Mucosa of gallbladder (tissue), 1 donor: ENCODE measurements at places on chromosomes 1 and 21. TPM values are rescaled to one million over a fixed set of nuclear protein-coding genes. Genes with fewer than 3 reads are reported as not detected.

DNA sequence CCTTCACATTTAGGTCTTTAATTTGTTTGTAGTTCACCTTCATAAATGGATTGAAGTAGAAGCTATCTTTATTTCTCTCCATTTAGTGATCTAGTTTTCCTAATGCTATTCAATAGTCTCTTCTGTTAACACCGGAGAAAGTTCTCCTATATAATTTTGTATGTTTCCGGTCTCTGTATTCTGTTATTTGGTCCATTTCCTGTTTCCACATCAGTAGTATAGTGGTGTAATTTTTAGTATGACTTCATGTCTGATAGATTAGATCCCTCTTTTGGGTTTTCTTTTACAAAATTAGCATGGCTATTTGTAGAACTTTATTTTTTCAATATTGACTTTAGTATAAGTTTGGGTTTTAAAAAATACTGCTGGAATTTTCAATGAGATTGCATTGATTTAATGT lies 41.6 kb upstream of the PKP1 start:
- DNase-seq, result no peak

- DNase-seq, result no peak
Measured at GRCh38 chr1:172551279-172551678, 18.3 kb downstream of the SUCO start.

DNA sequence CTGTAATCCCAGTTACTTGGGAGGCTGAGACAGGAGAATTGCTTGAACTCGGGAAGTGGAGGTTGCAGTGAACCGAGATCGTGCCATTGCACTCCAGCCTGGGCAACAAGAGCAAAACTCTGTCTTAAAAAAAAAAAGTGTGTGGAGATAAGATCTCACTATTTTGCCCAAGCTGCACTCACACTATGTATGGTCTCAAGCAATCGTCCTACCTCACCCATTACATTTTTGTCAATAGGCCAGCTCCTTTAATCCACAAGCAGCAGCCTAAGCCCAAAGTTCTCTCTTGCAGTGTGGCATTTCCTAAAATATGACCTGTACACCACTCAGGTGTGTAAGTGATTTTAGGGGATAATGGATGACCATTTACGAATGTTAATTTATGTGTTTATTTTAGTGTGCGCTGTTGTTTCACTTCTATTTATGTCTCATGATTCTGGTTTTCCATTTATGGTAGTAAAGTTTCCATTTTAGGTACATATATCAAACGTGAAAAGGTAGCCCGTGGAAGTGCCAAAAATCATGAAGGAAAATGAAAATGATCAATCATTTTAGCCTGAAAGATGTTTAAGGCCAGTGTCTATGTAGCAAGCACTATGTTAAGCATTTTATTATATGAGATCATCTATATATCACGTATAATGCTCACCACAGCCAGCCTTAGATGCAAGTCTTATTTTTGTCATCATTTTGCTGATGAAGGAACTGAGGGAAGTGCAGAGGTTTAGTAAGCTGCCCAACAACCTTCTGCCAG lies 5.6 kb downstream of the LCK start:
- no peak for DNase-seq

DNA sequence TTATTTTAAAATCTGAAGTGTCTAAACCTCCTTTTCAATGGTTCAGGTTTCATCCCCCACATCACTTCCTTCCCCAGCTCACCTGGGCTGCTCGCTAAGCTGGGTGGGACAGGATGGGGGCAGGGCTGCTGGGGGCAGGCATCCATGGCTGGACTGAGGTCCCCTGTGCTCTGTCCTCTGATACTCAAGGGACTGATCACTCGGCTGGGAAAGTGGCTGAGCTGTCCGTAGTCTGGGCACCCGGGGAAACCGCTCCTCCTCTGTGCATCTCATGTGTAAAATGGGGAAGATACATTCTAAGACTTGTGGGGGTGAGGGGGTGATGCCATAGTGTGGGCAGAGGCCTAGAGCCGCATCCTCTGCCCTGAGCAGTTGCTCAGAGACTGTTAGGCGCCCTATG lies 411.2 kb downstream of the MATN1 start:
- no peak for DNase-seq

Gene SERPINC1
- total RNA-seq, result 1.2 TPM

Gene KCNC4
- 25.5 TPM for total RNA-seq

DNA sequence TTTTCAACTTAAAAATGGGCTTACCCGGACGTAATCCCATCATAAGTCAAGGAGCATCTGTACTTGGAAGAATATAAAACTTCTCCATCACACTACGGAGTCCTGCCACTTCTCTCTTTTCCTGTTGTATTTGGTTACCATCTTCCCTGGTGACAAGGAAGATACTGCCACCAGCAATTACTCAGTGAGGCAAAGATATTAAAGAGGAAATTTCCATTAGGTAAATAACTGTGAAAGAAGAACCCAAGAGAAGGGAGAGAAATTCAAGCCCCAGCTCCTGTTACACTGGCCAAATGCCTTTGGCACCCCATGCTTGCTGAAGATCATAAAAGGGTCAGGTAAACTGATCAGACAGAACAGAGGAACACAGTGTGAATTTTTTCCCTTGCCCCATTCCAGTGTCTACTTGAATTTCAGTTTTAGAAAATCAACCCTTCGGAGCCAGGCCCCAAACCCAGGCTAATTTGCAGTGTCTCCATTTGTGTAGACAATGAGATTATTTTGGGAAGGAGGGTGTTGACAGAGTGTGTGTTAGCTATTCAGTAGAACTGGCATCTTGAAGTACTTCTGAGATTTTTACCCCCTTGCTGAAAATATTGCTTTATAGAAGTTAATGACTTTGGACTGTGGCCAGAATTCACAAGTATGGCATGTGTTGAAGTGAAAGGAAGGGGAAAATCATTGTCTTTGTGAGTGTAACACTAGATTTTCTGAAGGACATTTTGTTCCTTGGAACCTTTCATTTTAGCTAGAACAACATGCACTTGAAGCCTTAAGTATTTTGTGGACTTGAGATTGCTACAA lies 167.1 kb downstream of the DHRS3 start:
- DNase-seq, result no peak

DNA sequence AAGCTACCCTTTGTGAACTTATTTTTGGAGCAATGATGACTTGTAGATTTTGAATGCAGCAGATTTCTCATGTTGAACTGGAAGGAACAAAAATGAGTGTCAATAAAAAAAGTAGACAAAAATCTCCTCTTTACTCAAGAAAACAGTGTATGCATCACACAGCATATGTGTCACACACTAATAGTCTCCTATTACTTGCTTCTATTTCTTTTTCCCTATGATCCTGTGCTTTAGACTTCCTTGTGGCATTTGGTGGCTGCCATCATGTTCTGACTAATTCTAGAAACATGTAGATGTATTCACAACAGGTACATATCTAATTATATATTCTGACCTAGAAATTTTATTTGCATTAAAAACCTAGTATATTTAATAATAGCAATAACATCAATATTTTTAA lies 14.3 kb downstream of the RC3H1 start:
- DNase-seq, result no peak

DNA sequence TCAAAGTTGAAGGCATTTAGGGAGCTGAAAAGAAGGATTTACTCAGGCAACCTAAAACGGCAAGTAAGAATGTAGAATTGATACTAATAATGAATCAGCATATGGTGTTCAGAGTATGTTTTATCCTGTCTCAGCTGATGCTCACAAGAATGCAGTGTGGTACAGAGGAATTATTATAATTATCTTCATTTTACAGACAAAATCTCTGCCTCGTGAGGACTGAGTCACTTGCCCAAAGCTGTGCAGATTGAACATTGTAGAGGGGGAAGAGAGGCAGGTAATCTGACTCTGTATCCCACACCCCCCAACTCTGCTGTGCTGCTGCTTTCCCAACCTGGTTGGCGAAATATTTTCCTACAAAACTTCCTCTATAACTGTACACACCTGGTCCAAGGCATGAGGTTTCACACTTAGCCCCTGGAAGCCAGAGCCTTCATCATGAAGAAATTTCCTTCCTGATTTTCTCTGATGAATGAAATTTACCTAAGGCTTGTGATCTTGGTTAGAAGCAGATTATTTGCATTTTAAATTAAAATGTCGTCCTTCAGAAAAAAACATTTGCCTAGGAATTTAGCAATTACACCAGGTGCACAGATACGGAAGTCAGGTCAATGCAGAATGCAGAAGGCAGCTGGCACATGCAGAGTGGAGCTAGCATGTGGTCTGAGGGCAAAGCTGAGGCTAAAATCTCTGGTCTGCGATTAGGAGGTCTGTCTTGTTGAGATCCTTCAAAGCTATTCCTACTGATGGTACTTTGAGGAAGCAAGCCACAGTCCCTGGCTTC lies 52.8 kb downstream of the DPT start:
- DNase-seq, result no peak

- no peak for DNase-seq
Measured at GRCh38 chr1:54861070-54861761, 25.8 kb downstream of the DHCR24 start.

- DNase-seq, result no peak
Measured at GRCh38 chr1:206826394-206826793, 39.0 kb upstream of the IL20 start.

DNA sequence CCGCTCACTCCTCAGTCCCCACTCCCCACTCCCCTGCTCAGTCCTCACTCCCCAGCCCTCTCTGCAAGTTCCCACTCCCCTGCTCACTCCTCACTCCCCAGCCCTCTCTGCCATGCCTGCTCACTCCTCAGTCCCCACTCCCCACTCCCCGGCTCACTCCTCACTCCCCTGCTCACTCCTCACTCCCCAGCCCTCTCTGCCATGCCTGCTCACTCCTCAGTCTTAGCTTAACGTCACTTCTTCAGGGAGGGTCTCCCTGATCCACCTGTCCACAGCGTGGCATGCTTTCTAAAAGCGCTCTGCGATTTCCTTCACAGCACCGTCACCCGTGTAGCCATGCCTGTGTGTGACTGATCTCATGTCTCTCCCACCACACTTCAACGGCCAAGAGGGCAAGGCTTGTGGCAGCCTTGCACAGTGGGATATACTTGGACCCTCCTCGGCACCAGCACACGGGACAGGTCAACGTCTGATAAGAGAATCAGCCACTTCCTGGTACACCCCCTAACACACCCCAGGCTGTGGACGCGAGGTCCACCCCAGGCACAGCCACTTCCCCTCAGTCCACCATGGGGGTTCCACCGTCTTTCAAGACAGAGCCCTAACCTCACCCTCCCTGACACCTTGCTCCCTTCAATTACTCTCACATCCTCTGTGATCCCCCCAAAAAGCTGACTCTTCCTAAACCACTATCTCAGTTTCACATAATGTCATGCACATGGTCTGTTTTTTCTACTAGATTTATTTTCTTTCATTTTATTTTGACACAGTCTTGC lies 14.0 kb downstream of the PRDM15 start:
- DNase-seq, result no peak

DNA sequence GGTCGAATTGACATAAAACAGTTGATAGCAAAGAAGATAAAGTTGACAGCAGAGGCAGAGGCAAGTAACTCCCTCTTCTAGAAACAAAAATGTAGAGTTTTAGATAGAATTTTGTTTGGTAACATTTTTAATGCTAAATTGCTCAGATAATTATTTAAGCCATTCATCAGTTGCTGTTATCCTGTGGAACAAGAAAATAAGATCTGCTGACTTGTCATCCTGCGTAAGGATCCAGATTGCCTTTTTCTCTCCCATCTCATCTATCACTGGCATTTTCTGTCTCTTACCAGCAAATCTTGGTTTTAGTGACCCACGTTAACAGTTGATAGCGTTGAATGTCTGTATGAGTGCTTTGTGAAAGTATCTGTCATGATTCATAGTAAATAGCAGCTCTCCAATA lies 29.8 kb downstream of the SOAT1 start:
- DNase-seq, result no peak

Gene MYOG
- not detected for total RNA-seq

GRCh38 chr1:234373959-234374254 lies 651 bp downstream of the COA6 start:
- no peak for DNase-seq
